ENCODE measurements at places on chromosomes 7 and 10.

- DNase-seq, result no peak
Measured at GRCh38 chr10:117860135-117860534, 186.6 kb downstream of the RAB11FIP2 start.

DNA sequence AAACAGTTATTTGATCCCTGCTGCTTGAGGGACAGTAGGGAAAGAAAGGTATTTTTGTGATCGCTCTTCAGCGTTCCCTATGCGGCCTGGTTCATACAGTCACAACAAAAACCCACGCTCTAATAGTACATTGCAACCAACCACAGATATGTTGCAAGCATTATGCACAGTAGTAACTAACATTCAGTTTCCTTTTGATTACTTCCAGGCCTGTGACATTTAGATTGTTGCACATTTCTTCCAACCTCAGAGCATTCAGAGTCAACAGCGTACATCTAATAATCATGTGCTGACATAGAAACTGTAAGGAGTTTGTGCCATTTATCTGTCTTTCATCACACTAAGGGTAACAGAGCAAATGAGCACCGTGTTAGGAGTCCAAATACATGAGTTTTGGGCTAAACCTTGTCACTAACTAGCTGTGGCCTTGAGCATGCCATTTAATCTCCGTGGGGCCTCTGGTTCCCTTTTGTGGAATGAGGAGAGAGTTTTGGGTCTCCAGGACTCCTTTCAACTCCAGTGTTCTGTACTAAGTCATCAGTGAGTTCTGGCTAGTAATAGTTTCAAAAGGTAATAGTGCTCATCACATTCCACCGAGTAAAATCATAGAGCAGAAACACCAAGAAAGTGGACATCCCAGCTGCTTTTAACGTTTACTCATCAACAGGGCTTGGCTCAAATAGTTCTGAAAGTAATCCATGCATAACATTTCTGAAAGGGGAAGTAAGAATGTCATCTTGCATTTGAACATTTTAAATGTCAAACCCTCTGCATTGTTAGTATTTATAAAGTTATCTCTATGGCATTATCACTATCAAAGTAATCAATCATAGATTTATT, 99.0 kb upstream of the FZD1 start:
- no peak for DNase-seq

DNA sequence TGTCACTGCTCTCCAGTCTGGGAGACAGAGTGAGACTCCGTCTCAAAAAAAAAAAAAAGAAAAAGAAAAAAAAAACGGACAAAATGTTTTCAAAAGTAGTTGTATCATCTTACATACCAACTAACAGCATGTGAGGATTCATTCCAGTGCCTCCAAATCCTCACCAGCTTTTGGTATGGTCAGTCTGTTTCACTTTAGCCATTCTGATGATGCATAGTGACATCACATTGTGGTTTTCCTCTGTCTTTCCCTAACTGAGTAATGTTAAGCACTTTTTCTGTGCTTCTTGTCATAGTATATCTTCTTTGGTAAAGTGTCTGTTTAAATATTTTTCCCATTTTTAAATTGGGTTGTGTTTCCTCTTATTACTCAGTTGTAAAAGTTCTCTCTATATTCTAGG, 251.4 kb upstream of the CTBP2 start:
- no peak for DNase-seq

- DNase-seq, result no peak
Measured at GRCh38 chr7:118060692-118061091, 123.3 kb upstream of the LSM8 start.

DNA sequence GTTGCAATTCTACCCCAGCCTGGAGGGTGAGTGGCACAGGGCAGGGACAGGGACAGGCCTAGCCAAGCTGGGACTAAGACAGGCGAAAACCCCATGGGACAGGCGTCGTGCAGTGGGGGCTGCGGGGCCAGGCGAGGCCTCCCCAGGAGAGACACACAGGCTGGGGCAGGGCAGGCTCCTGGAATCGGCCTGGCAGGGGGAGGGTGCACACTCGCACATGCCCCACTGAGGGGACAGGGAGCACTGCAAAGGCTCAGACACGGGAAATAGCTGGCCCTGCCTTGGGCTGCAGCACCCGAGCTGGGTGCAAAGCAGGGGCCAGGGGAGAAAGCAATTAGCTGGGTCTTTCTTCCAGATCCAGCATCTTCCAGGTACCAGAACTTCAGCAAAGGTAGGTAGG, 10.4 kb downstream of the LAT2 start:
- DNase-seq, result no peak

DNA sequence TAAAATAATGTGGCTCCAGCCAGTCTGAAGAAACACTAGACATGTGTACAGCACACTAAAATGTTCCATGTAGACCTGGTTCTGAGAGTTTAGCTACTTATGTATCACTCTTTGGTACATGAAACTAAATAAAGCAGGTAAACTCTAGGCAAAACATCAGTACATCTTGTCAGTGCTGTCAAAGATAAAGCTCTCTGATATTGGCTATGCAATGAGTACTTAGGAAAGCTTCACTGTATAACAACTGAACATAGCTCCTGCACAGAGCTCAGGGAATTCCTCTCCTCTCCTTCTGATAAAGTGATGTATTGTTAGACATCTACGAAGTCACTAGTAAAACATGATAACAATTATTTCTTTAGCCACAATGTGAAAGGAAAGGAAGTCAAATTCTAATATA, 3.5 kb downstream of the LRRN3 start:
- no peak for DNase-seq

DNA sequence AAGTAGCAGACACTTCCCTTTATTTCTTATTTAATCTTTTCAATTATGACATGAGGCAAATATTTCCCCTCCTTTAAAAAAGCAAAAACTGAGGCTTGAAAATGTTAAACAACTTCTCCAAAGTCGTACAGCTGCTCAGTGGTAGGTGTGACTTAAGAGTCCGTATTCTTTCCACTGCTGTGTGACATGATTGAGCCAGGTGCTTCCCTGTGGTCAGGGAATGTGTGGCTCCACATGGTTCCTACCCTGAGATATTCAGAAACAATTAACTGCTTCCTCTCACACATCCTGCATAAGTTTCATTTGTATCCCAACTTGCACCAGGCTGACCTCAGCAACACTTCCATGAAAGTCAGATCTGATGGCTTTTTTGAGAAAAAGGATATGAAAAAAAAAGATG, 13.6 kb downstream of the OPALIN start:
- DNase-seq, result no peak

GRCh38 chr10:70682920-70683600, 10.8 kb downstream of the ADAMTS14 start:
- DNase-seq, result no peak

DNA sequence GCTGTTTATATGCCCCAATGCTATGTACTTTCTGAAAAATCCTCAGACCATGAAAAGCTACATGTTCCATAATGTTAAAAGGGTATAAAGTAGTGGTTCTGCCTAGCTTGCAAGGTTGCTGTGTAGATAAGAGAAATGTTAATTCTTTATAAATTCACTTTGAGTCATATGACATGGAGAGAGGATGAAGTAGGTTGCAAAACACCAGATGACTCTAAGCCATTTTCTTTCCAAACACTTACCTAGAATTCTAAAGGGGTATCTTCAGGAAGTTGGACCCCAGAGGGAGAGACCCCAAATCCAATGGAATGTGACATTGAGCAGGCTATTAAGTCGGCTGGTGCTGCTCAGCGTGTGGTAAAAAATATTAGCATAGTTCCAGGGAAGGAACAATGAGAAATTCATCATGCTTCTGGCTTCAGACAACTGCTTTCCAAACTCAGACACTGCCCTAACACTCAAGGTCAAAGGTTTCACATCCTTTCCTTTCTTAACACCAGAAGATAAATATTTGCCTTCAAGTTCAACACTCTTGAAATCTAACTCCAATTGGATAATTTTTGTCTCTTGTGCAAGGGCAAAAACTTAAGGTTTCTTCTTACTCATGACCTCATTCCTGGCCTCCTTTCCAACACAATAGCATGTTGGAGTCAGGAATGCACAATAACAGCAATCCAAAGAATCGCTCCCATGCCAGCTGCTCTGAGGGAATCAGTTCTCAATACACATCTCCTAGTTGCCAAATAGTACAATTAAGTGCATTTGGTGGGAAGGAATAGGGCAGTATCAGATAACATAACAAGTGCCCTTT, 100.7 kb upstream of the AFAP1L2 start:
- no peak for DNase-seq

GRCh38 chr7:38211940-38212339, 33.9 kb downstream of the STARD3NL start:
- DNase-seq, result no peak

DNA sequence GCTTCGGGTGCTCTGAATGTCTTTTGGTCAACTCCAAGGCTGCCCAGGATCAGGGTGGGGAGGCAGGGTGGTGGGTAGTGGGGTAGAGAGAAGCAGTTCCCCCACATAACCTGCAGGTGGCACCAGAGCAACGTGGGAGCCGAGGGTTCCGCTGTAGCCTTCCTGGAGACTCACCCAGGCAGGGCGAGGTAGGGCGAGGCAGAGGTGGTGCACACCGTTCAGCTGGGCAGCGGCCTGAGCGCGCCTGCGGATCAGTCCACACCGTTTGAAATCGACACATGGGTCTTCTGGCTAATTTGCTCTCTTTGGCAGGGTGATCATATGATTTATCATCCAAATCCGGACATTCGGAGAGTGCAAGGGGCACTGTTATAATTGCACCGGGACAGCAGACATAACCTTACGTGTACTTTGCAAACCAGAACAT, 41.4 kb upstream of the MAP3K8 start:
- peak; percentile 56 for DNase-seq

- DNase-seq, result no peak
Measured at GRCh38 chr10:3194871-3195270, 22.3 kb upstream of the PITRM1 start.

- peak; percentile 66 for DNase-seq
Measured at GRCh38 chr7:117119192-117119924, 166.1 kb downstream of the ST7 start.

Measured in activated CD4-positive, CD25-positive, alpha-beta regulatory T cell treated with anti-CD3 and anti-CD28 coated beads, Interleukin-2, amount 50 U/mL, for 16 hours (primary cell).